Heart right ventricle (tissue), 16 donors: ENCODE measurements at places on chromosomes 4 and X. TPM values are rescaled to one million over a fixed set of nuclear protein-coding genes. Genes with fewer than 3 reads are reported as not detected.

C4orf51 gene
- not detected for polyA plus RNA-seq

TMEM156 gene
- polyA plus RNA-seq, result 0.10 TPM

DUSP9 gene
- 0.03 TPM for polyA plus RNA-seq

OSTC gene
- polyA plus RNA-seq, result 113 TPM

UGT8 gene
- not detected for polyA plus RNA-seq

DHRSX gene
- polyA plus RNA-seq, result 20.5 TPM

DNA sequence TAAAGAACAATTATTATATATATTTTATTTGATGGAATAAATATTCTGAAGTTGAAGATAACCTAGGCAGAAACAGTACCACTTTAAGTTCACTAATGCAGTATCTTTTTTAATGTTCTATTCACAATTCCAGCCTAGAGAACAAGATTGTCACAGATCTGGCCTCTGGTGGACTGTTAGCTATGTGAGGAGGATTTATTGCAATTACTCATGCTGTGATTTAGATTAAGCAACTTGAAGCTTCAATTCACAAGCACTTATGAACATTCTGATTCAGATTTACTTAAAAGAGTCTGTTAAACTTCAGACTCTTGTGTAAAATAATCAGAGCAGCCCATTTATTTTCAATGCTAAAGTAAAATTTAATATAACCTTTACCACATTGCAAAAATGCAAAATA lies 1489.8 kb downstream of the STIM2 start:
- DNase-seq, result no peak

DNA sequence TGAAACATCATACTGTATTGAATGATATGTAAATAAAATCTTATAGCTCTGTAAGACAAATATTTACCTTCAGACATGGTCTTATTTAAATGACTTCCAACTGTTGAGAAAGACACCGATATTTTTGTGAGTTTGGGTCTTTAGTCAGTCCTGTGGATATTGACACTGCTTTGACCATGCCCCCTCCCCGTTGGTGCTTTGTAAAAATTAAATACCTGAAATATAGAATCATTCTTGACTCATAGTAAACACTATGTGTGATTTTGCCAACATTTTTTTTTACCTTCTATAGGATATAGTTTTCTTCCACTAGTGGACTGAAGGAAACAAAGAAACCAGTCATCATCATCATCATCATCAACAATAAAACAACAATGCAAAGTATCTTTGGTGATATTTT lies 114.3 kb upstream of the HS3ST1 start:
- DNase-seq, result no peak

DNA sequence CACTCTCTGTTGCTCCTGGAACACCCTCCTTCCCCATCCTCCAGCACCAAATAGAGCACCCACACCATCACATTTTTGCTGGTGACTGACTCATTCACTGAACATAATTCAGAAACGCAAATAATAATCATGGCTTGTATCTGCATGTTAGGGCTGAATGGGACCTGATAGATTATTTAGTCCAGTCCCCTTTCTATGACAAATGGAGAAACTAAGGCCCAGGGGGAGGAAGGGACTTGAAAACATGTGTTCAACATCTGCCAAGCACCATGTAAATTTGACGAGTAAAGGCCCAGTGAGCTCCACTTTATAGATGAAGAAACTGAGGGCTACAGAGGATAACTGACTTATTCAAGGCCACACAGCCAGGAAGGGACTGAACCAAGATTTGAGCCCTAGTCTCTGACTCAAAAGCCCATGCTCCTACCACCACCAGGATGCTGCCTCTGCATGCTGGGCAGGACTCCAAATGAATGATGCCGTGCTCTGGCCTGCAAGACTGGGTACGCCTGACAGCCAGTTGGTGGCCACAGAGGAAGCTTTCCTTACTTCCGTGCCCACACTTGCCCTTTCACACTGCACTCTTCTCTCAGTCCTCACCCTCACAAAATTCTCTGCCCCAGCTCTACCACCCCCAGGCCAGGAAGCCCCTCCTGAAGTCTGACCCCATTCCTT lies 133.3 kb upstream of the PJA1 start:
- no peak for DNase-seq

DNA sequence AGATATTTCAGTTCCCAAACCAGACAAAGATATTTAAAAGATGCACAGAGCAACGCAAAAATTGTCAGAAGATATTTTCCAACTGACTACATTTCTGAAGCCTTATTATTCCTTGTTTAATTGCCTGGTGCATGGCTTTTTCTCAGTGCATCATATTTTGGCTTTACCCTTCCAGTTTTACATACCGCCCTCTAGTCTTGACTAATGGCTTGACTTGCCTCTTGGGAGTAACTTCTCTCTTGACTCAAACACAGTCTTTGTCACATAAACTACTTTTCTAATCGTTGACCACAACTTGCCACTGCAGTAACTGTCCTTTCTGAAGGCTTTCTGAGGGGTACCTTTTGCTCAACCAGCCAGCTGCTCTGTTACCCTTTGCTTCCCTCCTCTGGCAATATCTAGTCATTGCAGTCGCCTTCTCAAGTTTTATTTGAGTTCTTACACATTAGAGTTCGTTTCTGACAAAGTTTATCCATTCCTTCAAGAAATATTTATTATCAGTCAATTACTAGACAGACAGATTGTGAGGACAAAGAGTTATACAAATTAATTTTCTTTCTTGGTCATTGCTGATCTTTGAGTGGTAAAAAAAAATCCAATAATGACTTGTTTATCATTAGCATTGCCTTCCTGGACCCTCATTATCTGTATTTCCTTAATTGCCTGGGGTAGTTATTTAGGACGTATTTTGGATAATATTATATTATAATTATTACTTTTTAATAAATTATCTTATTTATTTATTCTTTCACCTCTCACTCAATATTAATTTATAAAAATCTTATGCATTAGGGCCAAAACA lies 506.9 kb upstream of the PCDH10 start:
- DNase-seq, result no peak

- DNase-seq, result no peak
These were observed 590.0 kb downstream of the BCOR start for GRCh38 chrX:39507617-39508299.

GRCh38 chr4:124450851-124451250 lies 261.7 kb downstream of the ANKRD50 start:
- DNase-seq, result no peak

DNA sequence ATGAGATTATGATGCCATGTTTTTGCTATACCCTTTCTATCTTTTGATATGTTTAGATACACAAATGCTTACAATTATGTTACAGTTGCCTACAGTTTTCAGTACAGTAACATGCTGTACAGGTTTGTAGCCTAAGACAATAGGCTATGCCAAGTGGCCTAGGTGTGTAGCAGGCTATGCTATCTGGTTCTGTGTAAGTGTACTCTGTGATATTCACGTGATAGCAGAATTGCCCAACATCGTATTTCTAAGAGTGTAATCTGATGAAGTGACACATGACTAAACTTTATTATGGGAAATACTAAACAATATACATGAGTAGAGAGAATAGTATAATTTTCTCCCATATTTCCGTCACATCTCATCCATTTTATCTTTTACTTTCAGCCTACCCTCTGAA lies 97.0 kb downstream of the CLDN22 start:
- no peak for DNase-seq

DNA sequence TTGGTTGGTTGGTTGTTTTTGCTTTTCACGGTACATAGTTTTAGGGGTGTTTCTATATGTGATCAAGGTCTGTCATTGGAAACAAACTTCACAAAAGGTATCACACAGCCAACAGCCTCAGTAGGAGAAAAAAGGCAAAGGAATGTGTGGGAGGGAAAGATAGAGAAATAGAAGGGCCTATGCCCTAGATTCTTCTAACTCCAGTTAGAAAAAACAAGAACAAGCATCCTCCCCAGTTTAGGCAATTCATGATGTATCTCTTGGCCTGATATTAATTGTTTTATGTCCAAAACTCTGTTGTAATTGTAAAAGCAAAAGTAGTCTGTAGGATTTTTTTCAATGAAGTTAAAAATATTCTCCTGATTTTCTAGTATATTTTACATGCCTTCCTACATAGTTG lies 192.4 kb upstream of the EDNRA start:
- no peak for DNase-seq

GRCh38 chr4:185546335-185546734 lies 11.0 kb upstream of the PDLIM3 start:
- DNase-seq, result no peak

GRCh38 chrX:64330284-64330683 lies 65.0 kb downstream of the MTMR8 start:
- DNase-seq, result no peak

- DNase-seq, result no peak
These were observed 97.0 kb downstream of the AGTR2 start for GRCh38 chrX:116267511-116268040.

DNA sequence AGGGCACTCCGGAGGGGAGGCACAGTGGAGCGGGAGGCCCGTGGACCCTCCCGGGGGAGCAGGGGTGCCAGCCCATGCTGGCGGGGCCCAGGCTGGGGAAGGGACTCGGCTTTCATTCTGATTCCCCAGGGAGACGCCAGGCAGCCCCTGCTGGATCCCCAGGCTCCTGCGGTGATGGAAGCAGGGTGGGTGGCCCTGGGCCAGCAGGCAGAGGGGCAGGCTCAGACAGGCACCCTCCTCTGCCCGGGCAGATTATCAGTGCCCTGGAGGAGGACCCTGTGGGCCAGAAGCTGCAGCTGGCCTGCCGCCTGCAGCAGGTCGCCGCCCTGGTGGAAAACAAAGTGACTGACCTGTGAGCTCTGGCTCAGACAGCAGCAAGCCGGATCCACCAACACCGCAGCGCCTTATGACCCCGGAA lies 2.1 kb upstream of the SRPK3 start:
- DNase-seq, result no peak

GRCh38 chr4:151804086-151804630 lies 43.4 kb upstream of the GATB start:
- no peak for DNase-seq

- no peak for DNase-seq
These were observed 617.1 kb upstream of the ZFP42 start for GRCh38 chr4:187378441-187378840.

GRCh38 chrX:107454302-107454701 lies 4.8 kb downstream of the FRMPD3 start:
- no peak for DNase-seq

GRCh38 chrX:24357106-24357505 lies 3.3 kb upstream of the SUPT20HL1 start:
- no peak for DNase-seq

DNA sequence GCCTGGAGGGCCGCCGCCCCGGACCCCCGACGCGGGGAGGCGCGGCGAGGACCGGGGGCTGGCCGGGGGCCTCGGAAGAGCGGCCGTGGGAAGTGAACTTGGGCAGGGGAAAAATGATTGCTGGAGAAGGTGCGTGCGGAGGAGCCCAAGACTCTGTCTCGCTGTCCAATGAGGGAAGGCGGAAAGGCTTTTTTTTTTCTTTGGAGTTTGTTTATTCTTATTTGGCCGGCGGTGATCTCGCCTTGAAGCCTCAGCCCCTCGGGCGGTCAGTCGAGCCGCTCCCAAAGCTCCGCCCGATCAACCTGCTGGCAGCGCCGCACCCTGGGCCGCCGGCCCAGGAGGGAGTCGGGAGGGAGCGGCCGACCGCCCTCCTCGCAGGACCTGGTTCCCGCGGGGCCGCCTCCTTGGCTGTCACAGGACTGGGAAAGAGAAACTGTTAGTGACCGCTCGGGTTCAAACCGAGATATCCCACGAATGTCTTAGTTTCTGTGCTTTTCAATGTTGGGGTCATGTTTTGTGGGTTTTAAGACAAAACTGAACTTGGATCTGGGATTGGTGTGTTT lies 2.5 kb downstream of the CPEB2 start:
- peak; percentile 85 for DNase-seq

DNA sequence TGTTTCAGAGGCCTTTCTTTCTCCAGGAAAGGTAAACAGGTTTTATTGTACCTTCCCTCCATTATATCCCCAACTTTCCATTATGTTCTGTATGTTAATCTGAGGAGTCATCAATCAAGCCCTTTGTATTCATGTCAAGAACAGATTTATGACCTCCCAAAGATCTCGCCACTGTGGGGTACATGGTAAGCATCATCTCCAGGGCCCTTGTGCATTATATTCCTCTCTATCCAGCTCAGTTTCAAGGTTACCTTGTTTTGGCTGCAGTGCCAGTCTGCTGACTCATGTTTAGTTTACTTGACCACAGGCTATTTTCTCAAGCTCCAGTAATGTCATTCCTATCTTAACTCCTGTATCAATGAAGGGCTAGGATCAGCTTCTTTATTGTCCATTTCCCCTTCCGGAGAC lies 125.1 kb upstream of the FRMPD4 start:
- no peak for DNase-seq

- DNase-seq, result no peak
These were observed 3.2 kb downstream of the PRDM5 start for GRCh38 chr4:120919358-120919757.

GRCh38 chr4:133856731-133857355 lies 344.7 kb downstream of the PABPC4L start:
- no peak for DNase-seq

GRCh38 chr4:577499-578450 lies 1.7 kb upstream of the TMEM271 start:
- DNase-seq, result no peak

DNA sequence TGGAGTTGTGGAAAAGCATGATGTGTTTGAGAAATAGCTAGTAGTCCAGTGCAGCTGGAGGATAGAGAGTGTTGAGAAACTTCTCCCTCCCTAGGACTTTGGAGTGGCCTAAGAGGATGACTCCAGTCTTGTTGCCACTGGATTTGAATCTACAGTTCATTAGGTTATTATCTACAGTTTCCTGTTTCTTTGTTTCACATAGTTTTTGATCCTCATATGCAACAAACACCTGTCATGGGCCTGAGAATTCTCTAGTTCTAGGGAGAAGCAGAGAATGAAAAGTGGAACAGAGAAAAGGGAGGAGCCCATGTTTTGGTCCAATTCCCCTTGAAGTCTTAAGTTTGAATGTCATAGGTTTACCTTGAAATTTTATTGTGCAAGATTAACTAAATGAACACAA lies 73.6 kb upstream of the TBC1D9 start:
- no peak for DNase-seq

- no peak for DNase-seq
These were observed 12.7 kb downstream of the PRSS12 start for GRCh38 chr4:118340109-118340508.

DNA sequence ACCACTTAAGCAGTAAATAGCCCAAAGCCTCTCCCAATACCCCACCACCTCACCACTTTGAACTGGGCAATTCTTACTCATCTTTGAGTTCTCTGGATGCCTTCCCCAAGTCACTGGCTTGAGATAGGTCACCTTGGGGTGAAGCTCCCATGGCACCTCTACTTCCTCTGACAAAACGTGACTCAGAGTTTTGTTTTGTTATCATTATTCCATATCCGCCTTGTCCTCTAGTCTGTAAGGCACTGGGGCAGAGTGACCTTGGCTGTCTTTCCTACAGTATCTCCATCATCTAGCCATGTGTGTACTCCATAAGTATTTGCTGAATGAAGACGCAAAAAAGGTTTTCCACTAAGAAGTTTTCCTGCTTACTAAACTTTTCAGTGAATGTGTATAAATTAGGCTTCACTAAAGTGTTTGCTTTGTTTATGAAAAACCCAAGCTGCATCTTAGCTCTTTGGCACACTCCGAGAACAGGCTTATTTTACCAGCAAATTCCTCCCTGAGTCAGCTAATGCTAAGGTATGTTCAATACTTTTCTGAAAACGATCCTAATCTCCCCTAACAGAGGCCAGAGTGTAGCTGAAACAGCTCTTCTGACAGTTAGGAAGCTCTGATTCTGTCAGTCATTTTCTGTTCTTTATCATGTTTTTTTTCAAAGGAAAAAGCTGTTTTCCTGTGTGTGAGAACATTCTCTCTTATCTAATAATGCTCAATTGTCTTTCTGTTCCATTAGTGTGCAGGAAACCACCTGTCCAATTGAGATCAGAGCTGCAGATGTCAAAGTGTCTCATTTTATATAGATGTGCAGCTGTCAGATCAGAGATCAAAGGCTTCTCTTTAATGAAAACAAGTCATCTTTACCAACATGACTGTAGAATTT lies 30.2 kb upstream of the TSPAN5 start:
- DNase-seq, result no peak
